ENCODE measurements at places on chromosomes 13 and 19. TPM values are rescaled to one million over a fixed set of nuclear protein-coding genes. Genes with fewer than 3 reads are reported as not detected.

Gene ARID3A
- polyA plus RNA-seq, result 0.13 TPM

Gene NXNL1
- polyA plus RNA-seq, result not detected

Gene ILF3
- polyA plus RNA-seq, result 75.3 TPM

Gene GPR12
- polyA plus RNA-seq, result not detected

Gene PSG1
- not detected for polyA plus RNA-seq

Gene CEACAM4
- polyA plus RNA-seq, result not detected

Gene FCER2
- 788 TPM for polyA plus RNA-seq

Gene ADGRE3
- polyA plus RNA-seq, result not detected

Gene KLK2
- polyA plus RNA-seq, result not detected

Gene RDH8
- polyA plus RNA-seq, result not detected

Gene LRG1
- polyA plus RNA-seq, result not detected

Gene SSBP4
- polyA plus RNA-seq, result 78.0 TPM

Gene EBPL
- 45.0 TPM for polyA plus RNA-seq

Gene TEAD2
- 4.0 TPM for polyA plus RNA-seq

Gene TMEM145
- polyA plus RNA-seq, result not detected

Gene ZNF554
- polyA plus RNA-seq, result 4.2 TPM

Gene ETFB
- polyA plus RNA-seq, result 85.6 TPM

Gene PNPLA6
- polyA plus RNA-seq, result 9.6 TPM

DNA sequence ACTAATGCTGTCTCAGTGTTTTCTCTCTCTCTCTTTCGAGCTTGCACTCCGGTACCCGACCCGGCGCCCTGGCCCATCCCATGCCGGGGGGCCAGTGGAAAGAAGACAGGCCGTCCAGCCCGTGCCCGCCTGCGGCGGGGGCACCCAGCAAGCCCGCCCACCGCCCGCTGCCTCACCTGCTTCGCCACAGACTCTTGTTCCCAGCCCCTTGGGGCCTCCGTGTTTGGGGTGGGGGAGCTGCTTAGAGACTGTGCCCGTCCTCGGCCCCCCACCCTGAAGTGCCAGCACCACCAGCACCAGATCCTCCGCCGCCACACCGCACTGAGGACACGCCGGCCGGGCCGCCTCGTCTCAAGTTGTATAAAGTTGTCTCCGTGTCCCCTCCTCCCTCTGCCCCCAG is 2.4 kb downstream of the LENG9 start:
- DNase-seq, result no peak

GRCh38 chr19:28898249-28898648 is 314.7 kb downstream of the UQCRFS1 start:
- no peak for DNase-seq

DNA sequence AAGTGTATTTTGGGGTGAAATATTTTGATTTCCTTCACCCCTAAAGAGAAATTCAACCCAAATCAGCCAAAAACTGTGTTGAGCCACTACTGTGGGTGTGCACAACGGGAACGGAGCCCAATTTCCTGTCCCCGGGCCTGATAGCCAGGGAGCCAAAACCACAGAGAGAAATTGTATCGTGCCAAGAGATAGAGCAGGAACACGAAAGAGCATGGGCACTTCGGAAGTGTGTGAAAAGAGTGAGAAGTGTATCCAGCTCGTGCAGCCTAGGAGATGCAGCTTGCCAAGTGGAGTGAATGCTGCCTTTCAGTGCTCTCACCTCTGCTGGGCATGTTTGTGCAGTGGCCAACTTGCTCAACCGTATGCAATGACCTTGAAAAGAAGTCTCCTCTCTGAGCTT is 19.4 kb upstream of the PLEKHF1 start:
- DNase-seq, result no peak

GRCh38 chr13:82976499-82976898 is 905.8 kb downstream of the SLITRK1 start:
- no peak for DNase-seq

- no peak for DNase-seq
Measured at GRCh38 chr13:26680123-26680450, 80.5 kb downstream of the GPR12 start.

DNA sequence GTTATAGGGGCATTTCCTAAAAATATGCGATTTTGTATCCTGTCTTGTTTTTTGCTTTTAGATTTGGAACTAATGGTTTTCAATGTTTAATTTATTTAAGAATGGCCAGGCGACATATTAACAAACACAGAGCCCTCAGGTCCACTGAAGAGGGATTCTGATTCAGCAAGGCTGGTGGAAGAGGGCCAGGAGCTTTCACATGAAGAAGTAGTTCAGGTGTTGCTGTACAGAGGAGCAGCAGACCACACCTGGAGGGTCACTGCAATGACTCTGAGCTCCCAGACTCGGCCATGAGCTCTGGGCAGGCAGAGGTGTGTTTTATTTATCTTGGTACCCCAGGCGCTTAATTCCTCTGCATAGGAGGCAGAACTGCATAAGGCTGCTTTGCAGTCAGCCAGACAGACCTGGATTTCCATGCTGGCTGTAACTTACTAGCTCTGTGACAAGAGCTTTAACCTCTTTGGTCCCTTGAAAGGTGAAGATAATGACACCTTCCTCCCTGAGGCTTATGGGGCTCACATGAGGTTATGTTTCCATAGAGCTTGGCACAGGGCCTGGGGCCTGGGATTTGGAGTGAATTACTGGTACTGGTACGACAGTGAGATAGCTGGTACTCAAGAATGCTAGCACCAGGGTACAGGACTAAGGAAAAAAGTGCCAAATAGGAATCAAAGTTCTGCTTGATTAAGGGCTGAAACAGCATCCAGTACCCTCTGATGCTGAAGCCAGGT is 184.7 kb downstream of the OXGR1 start:
- DNase-seq, result no peak

- DNase-seq, result no peak
Measured at GRCh38 chr19:4362831-4363545, 19.6 kb downstream of the MPND start.

GRCh38 chr19:3708207-3708931 is at the start of gene TJP3:
TSS of gene TJP3 (plus strand) at chr19:3708384. CDS start at chr19:3728433, 20,049 bp downstream.
- DNase-seq, result no peak

- no peak for DNase-seq
Measured at GRCh38 chr19:52010674-52011073, 2.7 kb upstream of the ZNF615 start.

DNA sequence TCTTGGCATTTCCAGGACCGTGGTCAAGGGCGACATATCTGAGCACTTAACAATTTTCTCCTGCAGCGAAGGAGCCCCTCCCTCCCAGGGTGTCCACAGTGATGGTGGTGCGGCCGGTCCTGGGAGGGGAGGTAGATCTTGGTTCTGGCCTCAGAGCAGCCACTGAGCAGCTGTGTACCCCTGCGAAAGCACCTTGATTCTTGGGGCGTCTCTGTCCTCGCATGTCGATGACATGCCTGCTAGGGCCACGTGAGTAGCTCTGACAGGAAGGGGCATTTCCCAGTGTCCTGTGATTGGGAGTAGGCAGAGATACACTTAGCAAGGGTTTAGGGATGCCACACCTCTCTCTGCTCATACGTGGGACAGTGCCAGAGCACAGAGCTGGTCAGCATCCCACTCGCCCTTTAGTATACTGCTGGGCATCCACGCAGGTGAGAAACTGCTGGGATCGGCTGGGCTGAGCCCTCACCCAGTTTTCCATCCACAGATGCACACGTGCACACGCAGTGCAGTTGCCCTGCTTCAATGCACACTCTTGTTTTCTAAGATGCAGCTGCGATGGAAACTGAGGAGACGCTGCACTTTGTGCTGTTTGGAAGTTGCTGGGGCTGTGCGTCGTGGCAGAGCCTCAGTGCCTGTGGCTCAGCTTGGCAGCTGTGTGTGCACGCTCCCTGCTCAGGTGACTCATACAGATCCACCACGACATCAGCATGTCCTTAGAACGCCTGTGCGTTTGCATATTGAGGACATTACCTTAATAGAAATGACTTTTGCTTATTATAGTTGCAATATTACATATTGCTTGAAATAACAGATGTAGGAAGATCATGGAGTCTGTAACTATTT is 66.8 kb downstream of the TEX29 start:
- no peak for DNase-seq

- DNase-seq, result no peak
Measured at GRCh38 chr19:18969931-18970659, 29.1 kb upstream of the HOMER3 start.

DNA sequence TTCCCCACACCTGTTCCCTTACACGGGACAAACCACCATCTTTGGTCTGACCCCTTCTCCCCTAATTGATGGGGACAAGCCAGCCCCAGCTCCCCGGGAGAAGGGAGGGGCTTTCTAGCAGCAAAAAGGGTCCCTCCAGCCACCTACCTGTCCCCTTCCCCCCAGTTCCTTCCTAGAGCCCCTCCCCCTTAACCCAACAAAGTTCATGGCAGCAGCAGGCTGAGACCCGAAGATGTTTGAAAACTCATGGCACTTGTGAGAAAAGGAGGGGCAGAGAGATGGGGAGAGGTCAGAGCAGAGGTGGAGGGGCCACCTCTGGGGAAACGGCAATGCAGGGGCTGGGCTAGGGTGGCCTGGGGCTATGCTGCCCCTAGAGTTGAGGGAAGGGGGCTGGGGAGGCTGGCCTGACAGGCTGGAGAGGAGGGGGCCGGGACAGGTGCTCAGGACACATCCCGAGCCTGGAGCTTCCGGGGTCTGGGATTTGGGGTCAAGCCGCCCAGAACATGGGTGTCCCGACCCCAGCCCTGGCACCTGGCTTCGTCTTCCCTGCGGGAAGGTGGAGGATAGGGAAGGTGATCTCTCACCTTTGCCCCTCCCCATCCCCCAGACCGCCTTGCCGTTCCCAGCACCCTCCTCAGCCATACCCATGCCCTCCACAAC is 12.5 kb upstream of the ASF1B start:
- DNase-seq, result no peak

GRCh38 chr19:38417544-38418506 is 8.2 kb downstream of the RASGRP4 start:
- peak; percentile 50 for DNase-seq

DNA sequence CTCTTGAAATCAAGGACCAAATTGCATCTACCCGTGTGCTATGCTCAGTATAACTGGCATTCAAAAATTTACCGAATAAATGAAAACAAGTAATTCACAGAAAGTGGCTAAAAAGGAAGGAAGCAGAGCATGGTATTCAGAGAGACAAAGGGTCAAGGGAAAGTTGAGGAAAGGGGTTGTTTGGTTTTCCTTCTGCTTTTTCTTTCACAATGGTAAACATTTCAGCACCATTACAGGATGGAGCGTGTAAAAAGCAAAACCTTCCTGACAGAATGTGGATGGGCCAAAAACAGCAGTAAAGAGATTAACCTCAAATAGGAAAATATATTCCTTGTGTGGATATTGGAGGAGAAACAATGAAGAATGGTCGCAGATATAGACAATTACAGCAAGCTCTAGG is 14.8 kb downstream of the DIAPH3 start:
- no peak for DNase-seq

DNA sequence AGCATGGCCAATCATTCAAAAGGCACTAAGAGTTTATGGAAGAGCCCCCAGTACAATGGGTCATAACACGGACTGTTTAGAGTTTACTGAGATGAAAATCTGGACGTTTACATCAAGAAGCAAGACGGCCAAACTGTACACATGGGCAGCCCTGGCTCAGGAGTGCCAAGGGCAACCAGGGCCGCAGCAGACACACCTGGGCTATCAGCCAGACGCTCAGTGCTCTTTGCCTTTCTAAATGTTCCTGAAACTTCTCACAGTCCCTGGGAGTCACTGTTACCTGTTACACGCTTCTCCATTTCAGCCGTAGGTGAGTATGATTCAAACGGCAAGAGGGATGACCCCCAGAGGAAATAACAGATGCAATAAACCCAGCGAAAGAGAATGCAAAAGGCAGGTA is 64.5 kb downstream of the ABCC4 start:
- no peak for DNase-seq

GRCh38 chr13:29624997-29625396 is 29.5 kb upstream of the SLC7A1 start:
- no peak for DNase-seq

DNA sequence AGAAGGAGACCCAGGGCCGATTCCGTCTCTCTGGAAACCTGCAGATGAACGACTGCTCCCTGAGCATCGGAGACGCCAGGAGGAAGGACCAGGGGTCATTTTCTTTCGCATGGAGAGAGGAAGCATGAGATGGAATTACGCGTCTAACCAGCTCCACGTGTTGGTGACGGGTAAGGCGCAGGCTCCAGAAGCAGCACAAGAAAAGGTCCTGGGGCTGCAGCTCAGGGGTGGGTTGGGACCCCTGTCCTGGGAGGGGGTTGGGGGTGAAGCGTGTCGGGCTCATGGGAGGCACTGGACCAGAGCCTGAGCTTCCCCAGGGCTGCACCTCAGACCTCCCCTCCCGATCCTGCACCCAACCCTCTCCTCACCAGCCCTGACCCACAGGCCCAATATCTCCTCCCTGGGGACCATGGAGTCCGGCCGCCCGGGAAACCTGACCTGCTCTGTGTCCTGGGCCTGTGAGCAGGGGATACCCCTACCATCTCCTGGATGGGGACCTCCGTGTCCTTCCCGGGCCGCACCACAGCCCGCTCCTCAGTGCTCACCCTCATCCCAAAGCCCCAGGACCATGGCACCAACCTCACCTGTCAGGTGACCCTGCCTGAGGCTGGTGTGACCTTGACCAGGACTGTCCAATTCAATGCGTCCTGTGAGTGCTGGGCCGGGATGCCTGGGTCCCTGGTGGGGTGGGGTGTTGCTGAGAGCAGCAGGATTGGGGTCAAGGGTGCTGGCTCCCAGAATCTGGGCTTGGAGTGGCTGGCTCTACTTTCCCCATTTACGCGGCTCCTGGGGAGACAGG is 39.6 kb upstream of the CD33 start:
- no peak for DNase-seq

DNA sequence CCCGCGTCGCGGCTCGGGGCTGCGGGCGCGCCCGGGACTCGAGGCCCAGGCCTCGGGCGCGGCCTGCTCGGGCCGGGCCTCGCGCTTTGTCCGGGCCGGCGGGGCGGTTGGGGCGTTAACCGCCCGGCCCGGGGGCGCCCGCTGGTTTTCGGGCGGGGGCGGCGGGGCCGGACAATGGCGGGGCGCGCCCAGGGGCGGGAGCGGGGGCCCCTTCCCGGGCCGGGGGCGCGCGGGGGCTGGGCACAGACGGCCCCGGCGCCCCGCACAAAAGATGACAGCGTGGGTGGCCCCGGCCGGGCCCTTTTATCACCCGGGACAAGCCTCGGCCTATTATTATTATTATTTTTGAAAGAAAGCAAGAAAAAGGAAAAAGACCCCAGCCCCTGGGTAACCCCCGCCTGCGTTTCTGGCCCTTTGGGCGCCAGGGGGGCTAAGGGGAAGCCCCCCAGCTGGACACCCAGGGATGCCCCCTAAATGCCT is 419 bp downstream of the KDM4B start:
- DNase-seq, result no peak

- DNase-seq, result no peak
Measured at GRCh38 chr13:61410266-61410665, 5.4 kb downstream of the PCDH20 start.

GRCh38 chr19:5005096-5005495 is 36.2 kb downstream of the KDM4B start:
- no peak for DNase-seq

GRCh38 chr13:55991666-55992065 is 1149.1 kb upstream of the PRR20A start:
- DNase-seq, result no peak
